HCEC 1CT (cell line): ENCODE measurements at places on chromosomes 6 and 20.

DNA sequence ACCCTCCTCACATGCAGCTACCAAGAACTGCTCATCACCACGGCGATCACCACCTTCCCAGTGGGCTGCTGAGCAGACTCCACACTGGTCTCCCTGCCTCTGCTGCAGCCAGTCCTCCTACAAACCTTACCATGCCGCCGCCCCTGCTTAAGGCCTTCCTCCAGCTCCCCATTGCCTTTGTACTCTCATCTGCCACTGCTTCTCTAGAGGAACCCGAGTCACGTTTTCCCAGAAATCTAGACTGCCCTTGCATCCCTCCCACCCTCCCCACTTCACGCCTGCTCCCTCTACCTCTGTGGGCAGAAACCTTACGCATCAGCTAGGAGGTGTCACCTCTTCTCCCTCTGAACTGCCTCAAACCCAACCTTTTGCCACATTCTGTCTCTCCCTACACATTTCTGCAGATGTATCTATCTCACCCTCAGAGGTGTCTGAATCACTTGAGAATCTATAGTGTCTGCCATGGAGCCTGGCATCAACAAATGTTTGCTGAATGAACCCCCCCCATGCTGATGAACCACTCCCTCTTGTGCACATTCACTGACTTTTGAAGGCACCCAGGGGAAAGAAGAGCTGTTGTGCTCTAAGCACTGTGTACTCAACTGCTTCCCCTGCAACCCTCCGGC is 4.3 kb downstream of the E2F1 start:
- DNase-seq = no peak

DNA sequence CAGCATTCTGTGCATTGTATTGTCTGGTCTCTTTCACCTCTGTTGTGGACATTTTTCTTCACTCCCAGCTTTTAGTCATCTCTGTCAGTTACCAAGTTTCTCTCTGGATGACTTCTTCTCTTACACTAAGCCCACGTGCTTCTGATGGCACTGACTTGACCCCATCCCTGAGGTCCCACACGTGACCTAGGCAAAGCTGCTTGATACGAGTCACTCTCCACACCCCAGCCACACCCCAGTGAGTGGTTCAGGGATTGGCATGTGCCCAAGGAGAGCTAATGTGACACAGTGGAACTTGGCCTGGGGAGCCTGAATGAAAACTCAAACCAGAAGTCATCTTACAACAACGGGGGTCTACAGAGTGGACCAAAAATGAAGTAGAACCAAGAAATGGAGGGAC is 32.2 kb downstream of the HTR1E start:
- DNase-seq = no peak

- DNase-seq = no peak
Observed at GRCh38 chr20:17636523-17637412, 45.3 kb downstream of the RRBP1 start.

- no peak for DNase-seq
Observed at GRCh38 chr20:18254615-18255014, 33.7 kb upstream of the ZNF133 start.

DNA sequence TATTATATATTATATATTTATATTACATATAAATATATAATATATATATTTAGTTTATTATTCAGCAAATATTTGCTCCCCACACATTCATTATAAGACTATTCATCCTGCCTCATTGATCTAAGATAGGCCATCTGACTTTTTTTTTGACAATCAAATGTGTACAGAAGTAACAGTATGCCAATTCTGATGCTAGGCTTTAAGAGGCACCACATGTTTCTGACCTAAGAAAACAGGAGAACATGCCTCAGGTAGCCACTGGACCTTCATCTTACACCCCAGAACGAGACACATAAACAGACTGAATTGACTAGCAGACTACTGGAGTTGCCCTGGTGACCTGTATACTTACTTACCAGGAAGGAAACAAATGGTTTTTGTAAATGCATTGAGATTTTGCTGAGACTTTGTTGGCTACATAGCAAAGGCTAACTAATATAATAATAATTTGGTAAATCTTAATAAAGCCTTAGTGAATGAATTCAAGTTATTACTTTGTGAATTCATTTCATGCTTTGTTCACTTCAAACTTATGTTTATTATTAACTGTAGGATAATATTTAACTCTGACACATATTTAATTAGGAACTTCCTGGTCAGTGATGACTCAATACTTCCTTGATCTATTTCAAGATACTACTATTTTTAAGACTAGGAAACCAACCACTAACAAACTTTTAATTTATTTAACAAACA is 13.4 kb upstream of the MYO6 start:
- peak; percentile 60 for DNase-seq

- no peak for DNase-seq
Observed at GRCh38 chr6:100465701-100466409, 1.1 kb upstream of the SIM1 start.

- DNase-seq = no peak
Observed at GRCh38 chr20:51275181-51275580, 252.3 kb upstream of the KCNG1 start.

- DNase-seq = peak; percentile 83
Observed at GRCh38 chr6:85449818-85450759, at the start of gene NT5E. NT5E (plus strand) TSS chr6:85450083; CDS start chr6:85450140, 57 bp downstream.

- peak; percentile 94 for DNase-seq
Observed at GRCh38 chr6:37818536-37819176, 871 bp upstream of the ZFAND3 start.
